ENCODE measurements at places on chromosomes 2 and 18.

DNA sequence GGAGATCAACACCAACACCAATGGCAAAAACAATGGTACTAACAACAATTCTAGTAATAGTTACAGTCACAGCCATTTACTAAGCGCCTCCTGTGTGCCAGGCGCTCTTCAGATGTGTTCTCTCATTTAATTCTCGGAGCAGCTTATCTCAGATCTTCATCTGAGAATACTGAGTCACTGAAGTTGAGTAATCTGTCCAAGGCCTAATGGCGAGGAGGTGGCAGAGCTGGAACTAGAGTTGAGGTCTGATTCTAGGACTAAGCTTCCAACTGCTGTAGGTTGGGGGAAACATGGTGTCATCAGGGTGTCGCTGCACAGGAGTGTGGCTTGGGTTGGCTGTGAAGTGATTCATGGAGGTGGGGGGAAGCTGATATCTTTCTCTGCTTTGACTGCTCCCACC is 156.1 kb downstream of the DYSF start:
- DNase-seq = no peak

- no peak for DNase-seq
Measured at GRCh38 chr2:190615555-190616200, 33.2 kb upstream of the NAB1 start.

GRCh38 chr2:23658466-23658942 is 268.4 kb downstream of the ATAD2B start:
- DNase-seq = no peak

GRCh38 chr18:34322365-34323289 is 97.9 kb upstream of the NOL4 start:
- peak; percentile 85 for DNase-seq

- no peak for DNase-seq
Measured at GRCh38 chr2:4053769-4054493, 350.6 kb downstream of the DCDC2C start.

GRCh38 chr18:77111951-77112746 is 20.4 kb downstream of the MBP start:
- no peak for DNase-seq

DNA sequence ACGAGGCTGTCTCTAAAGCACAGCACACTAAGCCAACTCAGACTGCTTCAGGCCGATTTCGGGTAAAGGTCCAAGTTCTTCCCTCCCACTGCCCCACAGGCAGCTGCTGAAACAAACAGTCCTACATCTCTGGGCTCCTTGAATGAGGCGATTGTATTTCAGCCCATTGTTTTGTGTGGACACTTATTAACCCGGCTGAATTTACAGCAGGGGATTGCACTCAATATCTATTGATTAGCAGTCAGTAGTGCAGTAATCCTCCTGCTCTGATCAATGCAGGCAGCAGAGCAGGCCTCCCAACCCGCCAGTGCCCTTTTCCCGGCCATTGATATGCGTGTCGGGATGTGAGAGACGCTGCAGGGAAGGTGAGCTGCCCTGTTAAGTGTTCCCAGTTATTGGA is 330.1 kb downstream of the CMPK2 start:
- DNase-seq = no peak

DNA sequence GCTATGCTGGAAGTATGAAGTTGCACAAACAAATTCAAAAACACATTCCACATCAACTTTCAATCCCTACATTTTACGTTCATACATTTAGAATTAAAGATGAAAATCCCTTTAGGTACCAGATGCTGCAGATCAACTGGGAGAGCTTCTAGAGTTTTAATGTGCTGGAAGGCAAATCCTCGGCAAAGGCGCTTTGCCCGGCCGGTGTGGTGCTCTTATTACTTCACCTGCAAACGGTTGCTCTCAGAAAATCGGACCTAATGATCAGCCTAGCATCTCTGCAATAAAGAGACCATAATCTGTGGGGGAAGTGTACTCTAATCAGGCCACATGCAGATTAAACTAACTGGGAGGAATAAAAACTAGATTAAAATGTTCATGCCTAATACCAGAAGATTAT is 513.8 kb downstream of the ZEB2 start:
- DNase-seq = no peak

- no peak for DNase-seq
Measured at GRCh38 chr18:9866627-9867026, 19.1 kb upstream of the TXNDC2 start.

GRCh38 chr2:18903750-18904149 is 314.4 kb upstream of the NT5C1B start:
- DNase-seq = no peak

DNA sequence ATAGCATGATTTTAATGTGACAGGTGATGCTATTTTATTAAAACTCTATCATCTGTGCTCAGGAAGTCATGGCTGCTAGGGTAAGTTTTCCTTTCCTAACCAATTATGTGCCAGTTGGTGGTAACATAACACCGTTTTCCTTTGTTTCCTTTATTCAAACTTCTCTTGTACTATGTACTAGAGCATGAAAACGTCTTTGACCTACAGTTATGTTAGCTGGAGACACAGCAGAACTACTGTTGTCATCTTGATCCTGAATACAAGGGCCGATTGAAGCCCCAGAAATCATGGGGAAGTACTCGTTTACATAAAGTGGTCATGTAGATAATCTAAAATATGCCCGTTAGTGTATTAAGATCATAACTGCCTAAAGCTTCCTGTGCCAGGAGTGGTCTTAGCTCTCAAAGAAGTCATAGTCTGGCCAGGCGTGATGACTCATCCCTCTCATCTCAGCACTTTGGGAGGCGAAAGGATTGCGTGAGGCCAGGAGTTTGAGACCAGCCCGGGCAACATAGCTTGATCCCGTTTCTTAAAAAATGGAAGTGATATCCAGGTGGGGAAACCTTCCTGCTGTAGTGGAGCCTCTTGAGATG is 20.5 kb downstream of the NEDD4L start:
- DNase-seq = no peak

DNA sequence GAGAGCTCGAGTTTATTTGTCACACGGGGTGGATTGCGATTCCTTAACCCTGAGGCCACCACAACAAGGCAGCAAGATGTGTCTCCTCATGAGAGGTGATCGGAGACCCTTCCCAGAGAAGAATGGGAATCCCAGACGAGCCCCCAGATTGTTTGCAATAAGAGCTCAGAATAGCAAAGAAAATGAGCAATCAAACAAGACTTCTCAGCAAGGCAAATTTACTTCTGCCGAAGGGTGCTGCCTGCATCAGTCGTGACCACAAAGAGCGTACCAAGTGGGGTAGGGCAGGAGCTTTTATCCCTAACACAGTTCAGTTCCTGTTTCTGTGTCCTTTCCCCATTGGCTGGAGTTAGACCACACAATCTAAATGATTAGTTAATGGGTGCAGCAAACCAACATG is 237.5 kb upstream of the SYT4 start:
- no peak for DNase-seq

DNA sequence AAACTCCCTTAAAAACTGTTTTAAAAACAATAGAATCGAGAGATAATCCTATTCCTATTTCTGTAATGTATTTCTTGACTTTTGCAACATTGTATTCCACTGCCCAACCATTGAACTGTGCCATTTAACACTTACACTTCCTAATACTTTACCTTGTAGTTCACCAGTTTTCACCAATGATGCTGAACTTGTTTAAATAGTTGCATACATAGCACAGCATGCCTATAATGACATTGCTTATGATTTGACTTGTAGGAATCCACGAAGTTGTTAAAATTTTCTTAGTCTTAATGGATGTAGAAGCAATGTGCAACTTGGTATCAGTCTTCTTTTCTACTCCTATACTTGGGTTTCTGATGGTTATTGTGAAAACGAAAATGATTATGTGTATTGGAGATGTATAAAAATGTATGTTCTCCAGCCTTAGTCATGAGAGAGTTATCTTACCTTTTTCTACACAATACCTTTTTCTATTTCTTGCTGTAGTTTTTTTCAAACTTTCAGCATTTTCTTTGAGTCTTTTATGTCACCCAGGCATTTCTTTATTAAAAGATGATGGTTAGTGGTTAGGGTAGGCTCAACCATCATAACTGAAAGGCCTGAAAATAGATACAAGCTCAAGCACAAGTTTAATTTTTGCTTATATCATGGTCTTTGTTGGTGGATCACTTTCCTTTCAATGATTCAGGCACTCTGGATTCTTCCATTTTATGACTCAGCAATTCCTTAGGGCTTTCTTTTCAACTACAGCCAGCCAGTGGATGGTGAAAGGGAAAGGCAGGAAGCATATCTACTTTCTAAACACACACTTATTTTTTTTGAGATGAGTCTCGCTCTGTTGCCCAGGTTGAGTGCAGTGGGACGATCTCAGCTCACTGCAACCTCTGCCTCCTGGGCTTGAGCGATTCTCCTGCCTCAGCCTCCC is 9.4 kb downstream of the GPD2 start:
- no peak for DNase-seq

DNA sequence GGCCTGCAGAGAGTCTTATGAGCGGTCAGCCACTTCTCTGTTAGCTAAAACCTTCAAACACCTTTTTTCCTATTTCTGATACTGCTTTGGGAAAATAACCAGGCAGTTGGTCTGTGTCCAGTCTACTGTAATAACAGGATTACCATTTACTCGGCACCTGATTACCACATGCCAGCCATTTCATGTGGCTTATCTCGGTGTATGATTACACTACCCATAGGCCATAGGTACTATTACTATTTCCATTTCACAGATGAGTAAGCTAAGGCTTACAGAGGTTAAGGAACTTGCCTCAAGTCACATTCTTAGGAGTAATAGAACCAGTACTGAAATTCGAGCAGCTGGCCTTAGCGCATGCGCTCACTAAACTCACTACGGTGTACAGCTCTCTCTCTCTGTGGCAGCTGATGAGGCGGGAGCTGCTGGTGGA is 147.2 kb upstream of the L3MBTL4 start:
- DNase-seq = no peak

DNA sequence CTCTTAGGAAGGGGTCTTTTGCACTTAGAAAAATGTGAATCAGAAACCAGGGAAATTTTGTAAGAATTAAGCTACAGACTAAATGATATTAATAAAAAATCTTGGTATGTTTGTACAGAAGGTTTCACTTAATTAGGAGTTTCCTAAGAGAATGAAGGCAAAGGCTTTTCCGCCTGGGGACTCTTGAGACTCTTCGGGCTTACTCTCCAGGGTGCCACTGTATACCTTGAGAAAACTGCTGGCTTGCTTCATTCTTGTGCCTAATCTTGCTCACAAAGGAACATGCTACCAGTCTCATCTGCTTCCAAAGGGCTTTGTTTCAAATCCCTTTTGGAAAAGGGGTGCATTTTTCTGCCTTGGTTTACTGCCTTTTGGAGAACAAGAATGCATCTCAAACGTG is 49.5 kb downstream of the ACTR2 start:
- DNase-seq = no peak

DNA sequence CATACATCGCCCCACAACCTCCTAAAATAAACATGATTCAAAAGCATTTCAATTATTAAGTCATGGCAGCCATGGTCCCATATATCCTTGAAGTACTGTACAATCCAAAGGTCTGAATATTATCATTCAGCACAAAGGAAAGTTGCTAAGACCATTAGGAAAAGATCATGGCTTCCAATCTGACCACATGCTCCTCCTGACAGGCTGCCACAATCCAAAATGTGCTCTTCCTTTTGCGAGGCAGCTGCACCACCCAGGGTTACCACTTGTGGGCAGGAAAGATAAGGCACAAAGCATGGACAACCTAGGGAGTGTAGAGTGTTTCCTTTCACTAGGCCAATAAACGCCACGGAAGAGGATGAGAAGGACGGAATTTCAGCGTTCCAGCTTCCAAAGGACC is 5.4 kb downstream of the BOLA3 start:
- DNase-seq = no peak

- no peak for DNase-seq
Measured at GRCh38 chr18:6311456-6312215, 103.1 kb downstream of the L3MBTL4 start.

- DNase-seq = no peak
Measured at GRCh38 chr2:237171396-237171795, 85.7 kb downstream of the COPS8 start.

GRCh38 chr2:151175864-151176263 is 85.8 kb downstream of the RBM43 start:
- no peak for DNase-seq

DNA sequence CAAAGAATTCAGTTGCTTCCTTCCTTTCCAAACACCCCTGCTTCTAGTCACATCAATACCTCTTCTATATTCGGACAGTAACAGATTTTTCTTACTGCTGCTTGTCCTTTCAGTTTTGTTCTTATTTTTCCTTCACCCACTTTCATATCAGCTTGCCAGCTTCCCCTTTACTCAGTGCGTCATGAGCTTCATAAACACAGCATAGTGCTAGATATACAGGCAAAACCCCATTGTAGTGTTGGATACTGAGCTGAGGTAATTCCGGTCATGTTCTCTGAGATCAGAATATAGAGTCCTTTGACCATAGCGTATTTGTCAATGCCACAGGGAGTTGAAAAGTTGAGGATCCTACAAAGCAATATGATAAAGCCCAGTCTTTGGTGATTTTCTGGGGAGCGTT is 2.4 kb downstream of the FARP2 start:
- DNase-seq = no peak

DNA sequence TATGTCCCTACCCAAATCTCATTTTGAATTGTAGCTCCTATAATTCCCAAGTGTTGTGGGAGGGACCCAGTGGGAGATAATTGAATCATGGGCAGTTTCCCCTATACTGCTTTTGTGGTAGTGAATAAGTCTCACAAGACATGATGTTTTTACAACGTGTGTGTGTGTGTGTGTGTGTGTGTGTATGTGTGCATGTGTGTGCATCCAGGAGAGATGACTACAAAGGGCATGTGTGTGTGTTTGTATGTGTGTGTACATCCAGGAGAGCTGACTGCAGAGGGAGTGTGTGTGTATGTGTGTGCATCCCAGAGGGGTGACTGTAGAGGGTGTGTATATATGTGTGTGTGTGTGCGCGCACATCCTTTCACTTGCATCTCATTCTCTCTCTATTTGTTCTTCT is 86.7 kb downstream of the KCNS3 start:
- DNase-seq = no peak

DNA sequence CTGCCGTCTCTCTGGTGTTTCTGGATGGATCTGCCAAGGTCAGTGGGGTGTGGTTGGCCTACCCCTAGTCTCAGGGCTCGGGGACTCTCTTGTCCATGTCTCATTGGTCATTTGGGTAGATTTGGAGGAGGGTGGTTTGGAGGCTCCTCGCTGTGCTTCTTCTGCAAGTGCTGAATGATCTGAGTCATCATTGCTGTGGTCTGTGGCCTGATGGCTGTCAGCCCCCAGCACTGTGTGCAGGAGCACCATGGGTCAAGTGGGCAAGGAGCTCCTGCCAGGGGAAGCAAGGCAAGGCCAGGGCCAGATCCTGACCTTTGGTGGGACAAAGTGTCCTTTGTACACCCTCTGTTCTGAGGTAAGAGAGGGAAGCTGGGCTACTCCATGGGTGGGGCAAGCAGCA is 221.8 kb downstream of the FHOD3 start:
- no peak for DNase-seq

DNA sequence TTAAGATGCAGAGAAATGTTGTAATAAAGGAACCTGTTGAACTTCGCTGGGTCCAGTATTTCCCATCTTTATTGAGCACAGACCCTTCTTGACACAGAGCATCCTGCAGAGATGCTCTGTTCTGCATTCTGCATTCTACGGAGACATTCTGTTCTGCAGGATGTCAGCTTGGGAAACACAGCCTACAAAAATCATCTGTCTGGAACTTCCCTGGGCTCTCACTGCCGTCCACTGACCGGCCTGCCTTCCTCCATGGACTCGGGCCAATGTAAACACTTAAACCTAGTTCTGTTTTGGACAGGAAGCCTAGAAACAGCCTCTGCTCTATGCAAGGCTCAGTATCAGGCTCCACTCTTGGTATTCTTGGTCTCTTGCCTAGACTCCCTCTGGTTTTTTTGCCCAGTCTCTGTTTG is 90.0 kb upstream of the PPP1CB start:
- peak; percentile 2 for DNase-seq

GRCh38 chr2:174044556-174044955 is 79.4 kb upstream of the SP3 start:
- DNase-seq = no peak

Data from NCI-H1092 (cell line).